IMR-90 (cell line): ENCODE measurements at places on chromosomes 2 and 18.
A peak's percentile ranks its signal among the peaks of the same experiment; 100 is the strongest.

DNA sequence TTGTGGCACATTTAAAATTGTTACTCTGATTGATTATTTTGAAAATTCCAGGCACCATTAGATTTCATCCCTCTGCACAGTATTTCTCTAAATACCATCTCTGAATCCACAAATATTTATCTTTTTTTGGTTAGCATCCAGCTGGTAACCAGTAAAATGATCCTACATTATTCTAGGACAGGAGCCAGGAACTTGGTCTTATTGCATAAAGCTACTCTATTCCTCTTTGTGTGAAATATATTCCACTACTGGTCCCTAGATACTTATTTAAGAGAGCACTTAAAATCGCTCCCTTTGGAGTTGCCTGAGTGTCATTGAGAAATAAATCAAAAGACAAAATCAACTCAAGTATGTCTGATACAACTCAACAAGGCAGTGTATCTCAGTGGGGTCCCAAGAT, 7.4 kb upstream of the MBOAT2 start:
- peak; percentile 86 for DNase-seq

DNA sequence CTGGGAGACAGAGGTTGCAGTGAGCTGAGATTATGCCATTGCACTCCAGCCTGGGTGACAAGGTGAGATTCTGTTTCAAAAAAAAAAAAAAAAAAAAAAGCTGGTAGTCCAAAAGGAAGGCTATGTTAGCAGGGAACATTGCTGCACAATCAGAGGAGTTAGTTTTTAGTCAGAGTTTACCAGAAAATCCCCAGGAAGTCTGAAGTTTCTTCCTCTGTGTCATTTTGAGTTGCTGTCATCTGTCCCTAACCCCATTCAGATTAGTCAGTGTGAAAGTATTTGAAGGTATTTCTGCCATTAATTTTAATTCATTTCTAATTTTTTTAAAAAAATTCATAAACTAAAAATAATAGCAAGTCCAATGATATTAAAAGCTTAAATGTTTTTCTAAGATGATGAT, 33.5 kb upstream of the CERS6 start:
- DNase-seq, result no peak

- no peak for DNase-seq
These were observed 54.9 kb upstream of the SLC5A7 start for GRCh38 chr2:107931412-107931811.

DNA sequence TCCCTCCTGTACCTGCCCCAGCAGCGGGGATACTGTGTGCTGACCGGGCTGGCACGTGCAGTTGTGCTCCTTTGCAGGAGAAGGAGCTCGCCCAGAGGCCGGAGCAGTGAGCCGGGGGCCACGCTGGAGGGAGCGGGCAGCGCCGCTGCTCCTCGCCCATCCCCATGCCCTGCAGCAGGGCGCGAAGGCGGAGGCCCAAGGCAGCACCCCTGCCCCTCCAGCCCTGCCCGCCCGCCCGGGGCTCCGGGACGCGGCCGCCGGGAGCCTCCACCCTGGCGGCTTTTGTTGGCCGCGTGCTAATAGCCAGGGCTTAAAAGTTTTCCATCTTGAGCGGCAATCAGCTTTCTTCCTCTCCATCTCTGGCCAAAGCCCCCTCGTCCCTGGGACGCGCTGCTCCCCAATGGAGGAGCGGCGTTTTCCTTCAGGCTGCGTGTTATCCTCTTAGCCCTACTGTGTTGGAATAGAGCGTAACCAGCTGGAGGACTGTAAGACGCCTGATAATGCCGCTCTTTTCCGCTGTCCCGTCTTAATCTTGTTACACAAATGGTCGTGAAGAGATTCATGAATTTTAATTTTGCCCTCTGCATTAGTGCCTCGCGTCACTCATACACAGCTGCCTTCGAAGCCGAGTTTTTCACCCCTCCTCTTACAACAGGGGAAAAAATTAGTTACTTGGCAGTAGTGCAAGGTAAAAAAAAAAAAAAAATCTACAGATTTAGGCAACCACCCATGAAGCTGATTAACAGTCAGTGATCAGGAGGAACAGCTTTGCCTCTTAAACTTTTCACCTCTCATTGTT, 172.9 kb upstream of the SIX3 start:
- no peak for DNase-seq

DNA sequence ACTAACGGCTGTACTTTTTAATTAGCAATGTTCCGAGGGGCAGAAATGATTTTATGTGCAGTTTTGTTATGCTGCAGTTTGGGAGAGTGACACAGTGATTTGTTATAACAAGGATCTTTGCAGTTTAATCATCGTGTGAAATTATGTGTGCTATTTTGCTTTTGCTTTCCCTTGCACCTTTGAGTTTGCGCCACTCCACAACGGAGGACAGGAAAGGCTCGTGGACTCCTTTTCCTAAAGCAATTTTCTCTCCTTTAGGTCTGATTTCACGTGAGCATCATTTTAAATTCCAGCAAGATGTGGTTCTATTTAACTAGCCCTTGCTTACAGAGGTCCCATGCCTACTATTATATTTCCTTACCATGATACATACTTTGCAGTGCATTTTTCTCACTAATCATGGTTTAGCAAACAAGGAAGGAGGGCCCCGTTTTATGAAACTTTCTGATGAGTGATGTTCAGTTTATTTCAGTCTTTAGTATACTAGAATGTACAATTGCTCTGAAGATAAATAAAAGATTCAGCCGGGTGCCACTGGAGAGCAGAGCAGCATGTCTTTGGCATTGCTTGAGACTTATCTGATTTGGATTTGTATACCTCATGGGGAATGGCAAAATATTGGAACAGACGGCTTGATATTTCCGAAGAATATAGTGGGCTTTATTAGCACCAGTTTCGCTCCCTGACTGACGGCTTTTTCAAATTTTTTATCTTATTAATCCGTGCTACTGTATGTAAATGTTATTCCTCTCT, 528.2 kb upstream of the FANCL start:
- no peak for DNase-seq

DNA sequence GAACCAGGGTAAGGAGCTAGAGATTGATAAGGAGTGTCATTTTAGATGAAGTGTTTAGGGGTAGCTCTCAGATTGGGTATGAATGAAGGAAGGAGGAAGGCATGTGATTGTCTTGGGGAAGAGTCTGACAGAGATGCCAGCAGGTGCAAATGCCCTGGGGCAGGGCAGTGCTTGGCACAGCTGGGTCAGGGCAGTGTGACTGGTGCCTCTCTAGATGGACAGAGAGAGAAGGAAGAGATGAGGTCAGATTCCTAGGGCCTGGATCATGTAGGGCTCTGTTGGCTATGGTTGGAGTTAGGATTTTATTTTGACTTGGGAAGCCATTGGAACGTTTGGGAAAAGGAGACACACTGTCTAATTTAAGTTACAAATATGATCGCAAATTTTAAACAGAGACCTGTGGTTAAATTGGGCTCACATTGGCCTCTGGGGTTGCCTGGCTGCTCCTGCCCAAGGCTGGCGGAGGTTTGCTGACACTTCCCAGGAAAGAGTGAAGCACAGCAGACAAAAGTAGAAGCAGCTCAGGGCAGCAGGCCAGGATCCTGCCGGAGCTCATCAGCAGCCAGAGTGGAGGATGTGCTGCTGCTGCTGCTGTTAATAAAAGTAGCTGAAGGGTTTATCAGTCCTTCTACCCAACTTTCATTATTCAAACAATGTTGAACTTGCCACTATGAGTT, 32.7 kb upstream of the FHL2 start:
- DNase-seq, result peak; percentile 35
